NCI-H524 (cell line): ENCODE measurements at places on chromosomes 1 and 21.

DNA sequence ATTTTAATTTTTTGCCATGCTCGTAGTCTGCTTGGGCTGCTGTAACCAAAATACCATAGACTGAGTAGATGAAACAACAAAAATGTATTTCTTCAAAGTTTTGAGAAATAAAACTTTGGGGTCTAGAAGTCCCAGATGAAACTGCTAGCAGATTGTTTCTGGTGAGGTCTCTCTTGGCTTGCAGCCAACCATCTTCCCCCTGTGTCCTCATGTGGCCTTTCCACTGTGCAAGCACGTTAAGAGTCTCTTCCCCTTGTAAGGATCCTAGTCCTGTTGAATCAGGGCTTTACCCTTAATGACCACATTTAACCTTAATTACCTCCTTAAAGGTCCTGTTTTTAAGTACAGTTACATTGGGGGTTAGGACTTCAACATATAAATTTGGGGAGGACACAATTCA lies 86.6 kb downstream of the PTBP2 start:
- DNase-seq: no peak

- DNase-seq: no peak
These were observed 111.1 kb downstream of the FNBP1L start for GRCh38 chr1:93559045-93559444.

- no peak for DNase-seq
These were observed 15.3 kb downstream of the UCK2 start for GRCh38 chr1:165842671-165843129.

DNA sequence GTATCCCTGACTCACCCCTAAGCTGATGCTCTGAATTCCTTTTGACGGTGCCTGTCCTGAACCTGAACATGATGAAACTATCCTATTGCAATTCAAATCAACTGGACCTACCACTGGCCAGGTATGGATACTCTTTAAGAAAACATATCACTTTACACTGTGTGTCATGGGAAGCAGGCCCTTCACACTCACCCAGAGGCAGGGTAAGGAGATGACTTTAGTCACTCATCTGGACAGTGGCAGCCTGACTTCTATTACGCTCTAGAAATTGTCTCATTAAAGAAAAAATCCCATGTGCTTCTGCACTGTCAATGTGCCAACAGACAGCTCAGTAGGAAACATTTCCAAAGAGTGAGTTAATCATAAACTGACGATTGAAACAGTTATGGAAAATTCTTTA lies 94.3 kb downstream of the VAV3 start:
- DNase-seq: no peak

- DNase-seq: no peak
These were observed 104.6 kb upstream of the ZC3H11B start for GRCh38 chr1:219717536-219717935.

- DNase-seq: no peak
These were observed 13.9 kb downstream of the DLGAP3 start for GRCh38 chr1:34915521-34915920.

DNA sequence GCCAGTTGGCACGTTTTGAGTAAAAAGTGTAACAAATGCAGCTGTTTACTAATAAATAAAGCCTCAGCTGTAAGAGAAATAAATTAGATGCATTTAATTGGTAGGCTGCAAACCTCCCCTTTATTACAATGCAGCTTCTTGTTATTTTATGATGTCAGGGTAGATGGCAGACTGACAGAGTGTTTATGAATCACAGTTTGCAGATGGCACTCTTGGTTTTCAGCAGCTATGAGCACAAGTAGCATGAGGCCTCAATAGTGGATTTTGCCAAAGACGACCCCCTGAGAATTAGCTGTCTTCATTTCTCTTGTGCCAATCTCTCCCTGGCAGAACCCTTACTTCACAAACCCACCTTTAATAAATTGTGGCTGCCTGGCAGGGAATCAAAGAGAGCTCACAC lies 161.2 kb upstream of the C1orf87 start:
- no peak for DNase-seq
